ENCODE measurements at places on chromosomes 3 and 15.

DNA sequence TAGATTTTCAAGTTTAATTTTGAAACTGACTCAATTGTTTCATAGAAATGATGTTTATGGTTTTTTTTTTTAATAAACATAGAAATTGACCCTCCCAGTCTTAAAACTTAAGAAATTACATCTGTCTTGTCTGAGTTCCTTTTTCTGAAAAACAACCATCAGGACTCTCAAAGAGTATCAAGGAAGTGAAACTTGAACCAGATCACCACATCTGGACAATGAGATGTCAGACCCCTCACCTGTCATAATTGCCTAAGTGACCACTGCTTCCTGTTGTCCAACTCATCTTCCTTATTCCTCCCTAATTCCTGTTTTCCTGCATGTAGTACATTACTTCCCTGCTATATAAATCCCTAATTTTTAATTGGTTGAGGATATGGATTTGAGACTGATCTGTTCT is 441.5 kb upstream of the ARHGEF26 start:
- DNase-seq, result no peak

DNA sequence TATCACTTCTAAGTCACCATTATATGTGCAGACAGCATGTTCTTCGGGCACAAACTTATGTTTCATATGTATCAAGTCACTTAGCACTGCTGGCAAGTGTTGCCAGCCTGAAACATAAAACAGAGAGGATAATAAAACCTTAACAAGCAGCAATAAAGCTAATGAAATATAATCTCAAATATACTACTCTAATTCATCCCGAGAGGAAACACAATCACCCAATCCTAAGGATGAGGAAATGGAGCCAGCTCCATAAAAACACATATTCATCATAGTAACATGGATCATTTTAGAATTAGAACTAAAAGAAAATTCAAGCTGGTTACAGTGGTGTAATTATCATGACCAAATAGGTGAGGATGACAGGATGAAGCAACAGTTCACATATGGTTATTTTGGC is 1072.7 kb downstream of the EPHA3 start:
- no peak for DNase-seq

DNA sequence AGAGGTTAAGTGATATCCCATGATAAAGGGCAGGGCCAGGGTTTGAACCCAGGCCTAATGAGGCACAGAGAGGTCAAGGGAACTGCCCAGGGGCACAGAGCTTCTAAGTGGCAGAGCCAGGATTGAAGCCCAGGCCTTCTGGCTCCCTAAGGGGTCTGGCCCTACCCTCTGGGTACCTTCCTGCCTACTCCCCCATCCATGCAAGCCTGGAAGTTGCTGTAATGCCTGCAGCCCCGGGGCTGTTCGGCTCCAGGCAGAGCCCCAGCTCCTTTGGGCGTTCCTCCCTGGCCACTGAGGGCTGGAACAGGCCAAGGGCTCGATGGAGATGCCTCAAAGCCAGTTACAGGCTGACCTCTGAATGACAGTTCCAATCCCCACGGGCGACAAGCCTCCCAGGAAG is 4.5 kb downstream of the GRIP2 start:
- no peak for DNase-seq

- DNase-seq, result no peak
Observed at GRCh38 chr3:9468460-9468859, 71.0 kb downstream of the SETD5 start.

DNA sequence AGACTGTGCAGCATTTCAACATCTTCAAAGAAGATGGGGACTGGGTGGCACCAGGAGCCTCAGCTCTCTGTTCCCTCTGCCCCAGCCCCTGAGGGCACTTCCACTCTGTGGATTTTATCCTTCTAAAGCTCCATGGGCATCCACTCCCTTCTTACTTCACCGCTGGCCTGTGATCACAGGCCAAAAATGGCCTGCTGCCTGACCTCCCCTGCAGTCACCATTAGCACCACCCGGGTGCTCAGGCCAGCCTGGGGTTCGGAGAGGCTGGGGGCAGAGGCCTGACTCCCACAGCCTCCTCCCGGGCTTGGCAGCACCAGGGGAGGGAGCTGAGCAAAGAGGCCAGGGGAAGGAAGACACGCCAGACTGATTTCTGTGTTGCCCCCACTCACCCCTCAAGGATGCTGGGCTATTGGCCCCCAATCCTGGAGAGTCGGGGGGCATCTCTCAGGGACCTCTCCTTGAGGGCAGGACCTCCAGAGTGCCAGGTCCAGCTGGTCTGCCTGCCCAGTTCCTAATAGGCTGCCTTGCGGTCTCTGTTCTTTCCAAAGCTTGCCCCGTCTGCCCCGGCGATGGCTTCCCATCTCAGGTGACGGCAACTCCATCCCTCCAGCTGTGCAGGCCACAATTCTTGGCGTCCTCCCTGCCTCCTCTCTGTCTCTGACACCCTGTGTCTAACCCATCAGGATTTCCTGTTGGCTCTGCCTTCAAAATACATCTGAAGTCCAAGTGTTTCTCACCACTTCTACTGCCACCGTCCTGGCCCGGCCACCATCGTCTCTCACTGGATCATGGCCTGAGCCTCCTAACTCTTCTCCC is 67.1 kb downstream of the EXOG start:
- no peak for DNase-seq

DNA sequence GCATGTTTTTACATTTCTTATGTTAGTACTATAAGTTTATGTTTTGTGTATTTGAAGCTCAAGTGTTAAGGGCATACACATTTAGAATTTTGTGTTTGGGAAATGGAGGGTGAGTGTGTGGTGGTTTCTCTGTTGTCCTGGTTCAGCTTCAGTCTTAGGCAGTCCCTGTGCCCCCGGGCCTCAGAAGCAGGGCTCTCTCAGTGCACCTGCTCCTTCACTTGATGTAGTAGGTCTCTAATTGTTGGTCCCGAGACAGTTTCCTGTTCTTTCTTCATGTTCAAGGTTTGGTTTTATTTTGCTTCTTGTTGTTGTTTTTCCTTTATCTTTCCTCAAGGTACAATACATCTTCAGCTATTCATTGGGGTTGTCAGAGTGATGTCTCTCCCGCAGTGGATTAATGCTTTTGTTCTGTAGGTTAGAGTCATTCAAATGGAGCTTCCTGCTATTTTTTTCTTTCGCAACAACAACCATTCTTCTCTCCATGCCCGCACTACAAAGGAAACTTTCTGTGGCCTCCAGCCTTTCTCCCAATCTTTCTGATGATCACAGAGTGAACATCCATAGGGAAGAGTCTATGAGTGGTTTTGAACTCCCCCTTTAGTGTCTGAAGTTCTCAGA is 177.8 kb upstream of the GOLGA6L4 start:
- DNase-seq, result no peak
